ENCODE measurements at places on chromosomes 13 and 19. TPM values are rescaled to one million over a fixed set of nuclear protein-coding genes. Genes with fewer than 3 reads are reported as not detected.
A peak's percentile ranks its signal among the peaks of the same experiment; 100 is the strongest.

SOX1 gene
- total RNA-seq = not detected

OR10H1 gene
- not detected for total RNA-seq

ATP8B3 gene
- total RNA-seq = 10.0 TPM

RFXANK gene
- total RNA-seq = 78.1 TPM

THOP1 gene
- total RNA-seq = 126 TPM

DAND5 gene
- total RNA-seq = 0.12 TPM

ETV2 gene
- 0.83 TPM for total RNA-seq

FREM2 gene
- not detected for total RNA-seq

- H3K4me1 ChIP-seq = peaks cover 11% of the 10 kb centered on the region
- peaks cover 8% of the 10 kb centered on the region for H3K36me3 ChIP-seq
- peaks cover 6% of the 10 kb centered on the region for H3K27me3 ChIP-seq
- no peak overlapping the region for H3K4me3 ChIP-seq
Measured at GRCh38 chr19:56085571-56086275, 35.4 kb downstream of the ZNF787 start.

DNA sequence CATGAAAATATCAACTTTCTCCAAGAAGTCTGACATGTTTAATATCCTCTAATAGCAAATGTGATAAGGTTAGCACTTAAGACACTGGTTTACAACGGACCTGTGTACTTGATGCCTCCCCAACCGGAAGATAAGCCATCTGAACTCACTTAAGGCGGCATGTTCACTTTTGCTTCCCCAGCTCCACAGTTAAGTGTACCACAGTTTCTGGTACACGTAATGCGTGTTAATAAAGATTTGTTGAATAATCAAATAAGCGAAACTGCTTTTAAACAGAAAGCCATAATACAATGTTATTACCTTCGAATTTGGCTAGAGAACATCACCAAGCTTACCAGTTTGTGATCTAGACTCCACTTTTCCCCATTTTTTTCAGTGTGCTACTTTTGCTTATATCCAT lies 1.4 kb upstream of the PAN3 start:
- peak overlapping the region; percentile 91 for H3K4me3 ChIP-seq
- H3K27ac ChIP-seq = peak overlapping the region; percentile 98
- DNase-seq = no peak
- H3K4me1 ChIP-seq = peaks cover 29% of the 10 kb centered on the region
- H3K36me3 ChIP-seq = peaks cover 3% of the 10 kb centered on the region
- H3K27me3 ChIP-seq = no peaks in the 10 kb centered on the region

DNA sequence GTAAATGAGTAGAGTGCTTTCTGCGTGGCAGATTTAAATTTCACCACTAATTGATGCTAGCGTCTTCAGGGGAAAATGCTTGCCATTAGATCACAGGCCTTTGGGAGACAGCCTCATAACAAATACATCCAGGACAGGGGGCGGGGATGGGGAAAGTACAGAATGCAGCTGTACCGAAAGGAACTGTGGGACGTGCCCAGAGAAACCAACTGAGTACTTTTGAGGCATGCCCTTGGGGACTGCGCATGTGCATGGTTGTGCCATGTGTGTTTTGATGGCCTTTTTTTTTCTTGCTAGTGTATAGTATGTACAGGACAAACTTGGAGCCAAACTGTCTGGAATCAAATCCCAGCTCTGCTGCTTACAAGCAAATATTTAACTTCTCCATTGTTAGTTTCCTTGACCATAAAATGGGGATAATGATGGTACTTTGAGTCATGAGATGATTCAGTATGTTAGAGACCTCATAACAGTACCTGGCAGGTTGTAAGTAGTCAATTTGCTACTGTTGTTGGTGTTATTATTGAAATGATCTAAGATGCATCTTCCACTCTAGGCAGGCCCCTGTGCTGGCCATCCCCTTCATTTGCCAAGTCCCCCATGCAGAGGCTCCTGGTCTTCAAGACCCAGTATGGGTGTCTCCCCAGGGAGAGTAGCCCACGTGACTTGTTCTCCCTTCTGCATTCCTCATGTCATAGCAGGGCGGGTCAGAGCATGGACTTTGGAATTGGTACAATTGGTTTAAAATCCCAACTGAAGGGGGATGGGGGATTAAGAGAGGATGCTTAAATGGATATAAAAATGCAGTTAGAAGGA lies 68.3 kb upstream of the NPAS1 start:
- DNase-seq = peak; percentile 68
- H3K36me3 ChIP-seq = peaks cover 2% of the 10 kb centered on the region
- peaks cover 68% of the 10 kb centered on the region for H3K4me1 ChIP-seq
- H3K27ac ChIP-seq = peak overlapping the region; percentile 77
- no peaks in the 10 kb centered on the region for H3K27me3 ChIP-seq

DNA sequence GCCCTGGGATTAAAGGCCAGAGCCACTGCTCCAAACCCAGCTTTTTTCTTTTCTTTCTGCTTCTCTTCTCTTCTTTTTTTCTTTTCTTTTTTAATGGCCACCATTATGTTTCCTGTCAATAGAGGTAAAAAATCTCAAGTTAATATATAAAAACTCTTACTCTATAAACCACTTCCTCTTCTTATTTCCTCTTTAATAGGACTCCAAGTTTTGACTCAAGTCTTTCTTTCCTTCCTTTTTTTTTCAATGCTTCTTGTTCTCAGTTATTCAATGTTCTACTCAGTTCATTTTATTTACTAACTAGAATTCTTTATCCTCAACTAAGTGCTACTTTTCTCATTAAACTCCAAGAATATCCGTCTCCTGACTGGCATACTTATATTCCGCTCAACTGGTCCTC lies 27.1 kb upstream of the MYCBP2 start:
- no peaks in the 10 kb centered on the region for H3K27me3 ChIP-seq
- no peaks in the 10 kb centered on the region for H3K36me3 ChIP-seq
- no peak overlapping the region for H3K27ac ChIP-seq
- H3K4me1 ChIP-seq = peaks cover 7% of the 10 kb centered on the region
- DNase-seq = no peak

DNA sequence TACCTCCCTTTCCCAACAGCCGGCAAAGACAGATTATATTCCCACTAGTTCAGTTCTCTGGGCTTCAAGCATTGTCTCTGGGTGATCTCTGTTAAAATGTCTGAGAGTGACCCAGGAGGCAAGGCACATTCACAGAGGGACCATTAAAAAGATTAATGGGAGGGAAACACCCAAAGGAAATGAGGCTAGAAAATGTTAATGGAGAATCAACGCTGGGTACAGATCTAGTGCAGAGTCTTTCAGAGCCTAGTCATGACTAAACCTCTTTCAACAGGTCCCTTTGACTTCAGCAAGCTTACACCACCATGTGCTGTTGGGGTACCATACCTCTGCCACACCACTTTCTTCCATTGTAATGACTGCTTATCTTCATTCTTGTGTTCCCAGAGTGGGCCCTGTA lies 358.6 kb downstream of the DCT start:
- H3K36me3 ChIP-seq = no peaks in the 10 kb centered on the region
- no peak for DNase-seq
- no peak overlapping the region for H3K4me3 ChIP-seq
- no peaks in the 10 kb centered on the region for H3K4me1 ChIP-seq

- no peaks in the 10 kb centered on the region for H3K36me3 ChIP-seq
- no peak overlapping the region for H3K4me3 ChIP-seq
- H3K4me1 ChIP-seq = no peaks in the 10 kb centered on the region
- no peaks in the 10 kb centered on the region for H3K27me3 ChIP-seq
Measured at GRCh38 chr13:107847406-107847805, 367.9 kb downstream of the LIG4 start.

- no peak for DNase-seq
- H3K4me3 ChIP-seq = no peak overlapping the region
- peaks cover 29% of the 10 kb centered on the region for H3K4me1 ChIP-seq
- H3K36me3 ChIP-seq = peaks cover 13% of the 10 kb centered on the region
- no peak overlapping the region for H3K27ac ChIP-seq
Measured at GRCh38 chr19:58582985-58583384, 9.8 kb upstream of the MZF1 start.

- DNase-seq = no peak
- H3K36me3 ChIP-seq = no peaks in the 10 kb centered on the region
- H3K27me3 ChIP-seq = no peaks in the 10 kb centered on the region
- H3K4me3 ChIP-seq = no peak overlapping the region
- H3K4me1 ChIP-seq = no peaks in the 10 kb centered on the region
Measured at GRCh38 chr19:48342841-48343540, 17.6 kb downstream of the EMP3 start.

DNA sequence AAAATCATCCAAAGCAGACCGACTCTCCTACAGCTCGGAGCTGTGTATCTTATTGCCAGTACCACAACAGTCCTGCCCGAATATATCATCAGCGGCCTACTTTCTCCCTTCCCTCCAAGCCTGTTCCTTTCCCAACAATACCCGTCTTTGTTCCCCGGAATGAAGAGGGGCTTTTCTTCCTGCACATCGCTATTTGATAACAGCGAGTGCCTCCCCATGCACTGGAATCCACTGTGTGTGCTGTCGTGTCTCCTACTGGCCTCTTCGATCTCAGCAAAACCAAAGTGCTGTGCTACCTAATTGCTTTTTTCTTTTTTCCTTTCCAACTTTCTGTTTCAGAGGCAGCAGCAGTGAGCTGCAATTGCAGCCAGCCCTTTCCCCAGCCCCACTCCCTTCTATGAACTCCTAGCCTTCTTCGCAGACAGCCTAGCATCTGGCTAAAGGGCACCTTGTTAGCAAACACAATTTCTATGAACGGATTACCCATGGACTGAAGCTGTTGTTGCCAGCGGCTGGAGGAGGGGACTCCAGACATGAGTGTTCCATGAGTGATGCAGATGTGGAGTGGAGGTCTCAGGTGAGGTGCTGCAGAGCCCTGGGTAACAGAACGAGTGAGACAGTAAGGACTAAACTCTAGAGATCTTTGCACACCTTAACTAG lies 43.4 kb downstream of the EFNB2 start:
- H3K27ac ChIP-seq = no peak overlapping the region
- DNase-seq = no peak
- peaks cover 48% of the 10 kb centered on the region for H3K27me3 ChIP-seq
- no peaks in the 10 kb centered on the region for H3K36me3 ChIP-seq
- peaks cover 13% of the 10 kb centered on the region for H3K4me1 ChIP-seq

DNA sequence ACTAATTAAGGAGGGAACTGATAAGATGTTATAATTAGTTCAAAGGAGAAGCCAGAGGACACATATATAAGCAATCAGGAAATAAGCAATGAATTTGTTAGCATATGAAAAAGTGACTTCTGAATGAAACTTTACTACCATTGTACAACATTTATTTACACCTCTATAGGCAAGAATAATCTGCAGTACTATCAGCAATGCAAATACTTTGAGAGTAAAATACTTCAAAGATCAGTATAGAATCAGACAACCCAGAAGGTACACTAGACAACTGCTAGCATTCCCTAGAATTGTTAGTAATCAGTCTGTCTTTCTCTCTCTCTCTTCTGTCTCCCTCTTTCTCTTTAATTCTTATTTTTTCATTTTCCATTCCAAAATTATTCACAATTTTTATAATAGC lies 196.8 kb upstream of the ATXN8OS start:
- H3K4me1 ChIP-seq = no peaks in the 10 kb centered on the region
- H3K36me3 ChIP-seq = no peaks in the 10 kb centered on the region
- no peaks in the 10 kb centered on the region for H3K27me3 ChIP-seq

GRCh38 chr13:113776231-113777125 lies 17.5 kb downstream of the TMEM255B start:
- H3K4me1 ChIP-seq = peaks cover 8% of the 10 kb centered on the region
- no peak overlapping the region for H3K4me3 ChIP-seq
- no peaks in the 10 kb centered on the region for H3K36me3 ChIP-seq
- H3K27me3 ChIP-seq = peaks cover 14% of the 10 kb centered on the region

DNA sequence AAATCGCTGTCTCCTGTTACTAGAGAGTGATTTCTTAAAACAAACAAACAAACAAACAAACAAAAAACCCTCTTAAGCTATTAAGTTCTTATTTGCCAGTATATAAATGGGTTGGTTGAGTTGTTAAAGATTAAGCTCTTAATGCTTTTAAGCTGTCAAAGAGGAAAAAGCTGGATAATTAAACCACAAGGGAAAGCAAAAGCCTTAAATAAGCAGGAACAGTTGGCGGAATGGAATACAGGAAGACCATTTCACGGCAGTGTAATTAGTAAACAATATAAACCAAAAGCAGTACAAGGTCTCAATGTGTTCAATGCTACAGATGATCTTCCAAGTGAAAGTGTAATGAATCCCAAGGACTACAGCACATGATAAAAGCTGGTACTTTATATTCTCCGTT lies 32.2 kb upstream of the GGACT start:
- peaks cover 44% of the 10 kb centered on the region for H3K36me3 ChIP-seq
- DNase-seq = no peak
- peaks cover 9% of the 10 kb centered on the region for H3K4me1 ChIP-seq
- no peak overlapping the region for H3K27ac ChIP-seq
- no peaks in the 10 kb centered on the region for H3K27me3 ChIP-seq
- no peak overlapping the region for H3K4me3 ChIP-seq

DNA sequence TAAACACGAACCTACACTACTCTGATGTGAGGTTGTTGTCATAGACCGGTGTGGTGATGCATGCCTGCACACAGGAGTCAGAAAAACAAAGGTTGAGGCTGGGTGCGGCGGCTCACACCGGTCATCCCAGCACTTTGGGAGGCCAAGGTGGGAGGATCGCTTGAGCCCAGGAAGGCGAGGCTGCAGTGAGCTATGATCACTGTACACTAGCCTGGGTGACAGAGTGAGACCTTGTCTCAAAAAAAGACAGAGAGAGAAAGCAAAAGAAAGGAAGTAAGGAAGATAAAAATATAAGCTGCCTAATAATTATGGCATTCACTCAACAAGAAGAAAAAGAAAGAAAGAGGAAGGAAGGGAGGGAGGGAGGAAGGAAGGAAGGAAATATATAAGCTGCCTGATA lies 9.3 kb downstream of the GP6 start:
- H3K4me1 ChIP-seq = no peaks in the 10 kb centered on the region
- no peaks in the 10 kb centered on the region for H3K27me3 ChIP-seq
- peaks cover 8% of the 10 kb centered on the region for H3K36me3 ChIP-seq
- no peak for DNase-seq

DNA sequence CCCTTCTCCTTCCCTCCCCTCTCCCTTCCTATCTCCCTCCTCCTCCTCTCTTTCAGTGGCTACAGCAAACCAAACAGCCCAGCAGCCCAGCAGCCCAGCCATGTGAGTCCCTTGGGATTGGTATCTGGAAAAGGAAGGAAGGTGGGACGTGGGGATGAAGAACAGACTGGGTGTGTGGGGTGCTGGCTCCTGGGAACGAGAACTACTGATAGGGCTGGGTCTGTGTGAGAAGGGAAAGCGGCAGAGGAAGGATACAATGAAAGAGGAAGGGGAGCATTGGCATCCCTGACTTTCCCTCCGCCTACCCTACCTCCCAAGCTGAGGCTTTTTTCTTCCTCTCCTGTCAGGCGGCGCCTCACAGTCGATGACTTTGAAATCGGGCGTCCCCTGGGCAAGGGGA lies 863 bp downstream of the AURKC start:
- DNase-seq = no peak
- H3K36me3 ChIP-seq = peaks cover 2% of the 10 kb centered on the region
- H3K4me3 ChIP-seq = no peak overlapping the region
- no peaks in the 10 kb centered on the region for H3K27me3 ChIP-seq
- no peaks in the 10 kb centered on the region for H3K4me1 ChIP-seq

GRCh38 chr19:33302974-33303790 lies 848 bp upstream of the CEBPA start:
- no peaks in the 10 kb centered on the region for H3K36me3 ChIP-seq
- H3K4me1 ChIP-seq = no peaks in the 10 kb centered on the region
- peak; percentile 18 for DNase-seq
- H3K27ac ChIP-seq = no peak overlapping the region
- peak overlapping the region; percentile 54 for H3K4me3 ChIP-seq

GRCh38 chr13:86052141-86052540 lies 252.9 kb upstream of the SLITRK6 start:
- H3K36me3 ChIP-seq = no peaks in the 10 kb centered on the region
- H3K4me1 ChIP-seq = no peaks in the 10 kb centered on the region
- DNase-seq = no peak

- no peak overlapping the region for H3K27ac ChIP-seq
- DNase-seq = no peak
- peaks cover 27% of the 10 kb centered on the region for H3K36me3 ChIP-seq
- no peaks in the 10 kb centered on the region for H3K27me3 ChIP-seq
- H3K4me3 ChIP-seq = no peak overlapping the region
Measured at GRCh38 chr19:48921721-48922500, 11.6 kb upstream of the DHDH start.

All from activated CD4-positive, alpha-beta memory T cell treated with anti-CD3 and anti-CD28 coated beads for 36 hours (primary cell).